ENCODE measurements at places on chromosomes 7 and 10. TPM values are rescaled to one million over a fixed set of nuclear protein-coding genes. Genes with fewer than 3 reads are reported as not detected.

DNA sequence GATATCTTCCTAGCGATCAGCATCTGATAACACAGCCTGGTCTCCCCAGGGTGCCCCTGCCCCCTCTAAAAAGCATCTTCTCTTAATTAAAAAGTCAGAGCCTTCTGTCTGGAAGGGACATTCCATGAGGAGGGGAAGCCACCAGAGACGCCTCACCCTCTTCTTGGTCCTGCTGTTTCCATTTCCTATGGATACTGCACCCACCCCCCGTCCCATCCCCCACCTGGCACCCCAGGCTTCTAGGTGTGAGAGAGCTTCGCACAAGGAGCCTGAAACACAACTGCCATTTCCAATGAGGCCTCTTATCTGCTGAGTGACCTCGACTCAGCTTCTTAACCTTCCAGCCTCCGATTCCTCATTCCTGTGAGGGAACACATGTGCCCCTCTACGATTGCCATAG is 51.4 kb downstream of the COL13A1 start:
- no peak overlapping the region for H3K4me3 ChIP-seq
- H3K4me1 ChIP-seq = peaks cover 11% of the 10 kb centered on the region
- no peaks in the 10 kb centered on the region for H3K27me3 ChIP-seq
- no peaks in the 10 kb centered on the region for H3K36me3 ChIP-seq
- H3K27ac ChIP-seq = no peak overlapping the region
- DNase-seq = no peak

- H3K36me3 ChIP-seq = no peaks in the 10 kb centered on the region
- H3K4me3 ChIP-seq = no peak overlapping the region
- no peaks in the 10 kb centered on the region for H3K27me3 ChIP-seq
- peak overlapping the region; percentile 73 for H3K27ac ChIP-seq
- peaks cover 34% of the 10 kb centered on the region for H3K4me1 ChIP-seq
These were observed 36.5 kb downstream of the DLG5 start for GRCh38 chr10:77890097-77890496.

Gene TEX36
- total RNA-seq = 1.1 TPM

GRCh38 chr7:114627231-114627630 is 212.6 kb downstream of the FOXP2 start:
- H3K27ac ChIP-seq = no peak overlapping the region
- DNase-seq = no peak
- no peaks in the 10 kb centered on the region for H3K4me1 ChIP-seq
- no peaks in the 10 kb centered on the region for H3K36me3 ChIP-seq
- H3K27me3 ChIP-seq = no peaks in the 10 kb centered on the region

DNA sequence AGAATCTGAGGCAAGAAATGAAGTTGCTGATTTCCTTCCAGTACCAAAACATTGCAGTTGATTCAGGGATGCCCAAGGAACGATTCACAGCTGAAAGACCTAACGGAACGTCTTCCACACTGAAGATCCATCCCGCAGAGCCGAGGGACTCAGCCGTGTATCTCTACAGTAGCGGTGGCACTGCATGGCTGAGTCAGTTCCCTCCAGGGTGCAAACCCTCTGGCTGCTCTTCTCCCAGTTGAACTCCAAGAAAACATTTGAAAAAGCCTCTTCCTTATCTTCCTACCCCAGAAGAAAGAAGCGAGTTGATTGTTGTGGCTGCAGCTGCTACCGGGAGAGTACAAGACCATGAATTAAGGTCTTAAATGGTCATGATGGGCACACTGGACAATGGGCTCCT is 147.1 kb upstream of the PRSS1 start:
- H3K36me3 ChIP-seq = no peaks in the 10 kb centered on the region
- no peak for DNase-seq
- no peaks in the 10 kb centered on the region for H3K27me3 ChIP-seq
- H3K27ac ChIP-seq = no peak overlapping the region
- H3K4me1 ChIP-seq = peaks cover 8% of the 10 kb centered on the region

DNA sequence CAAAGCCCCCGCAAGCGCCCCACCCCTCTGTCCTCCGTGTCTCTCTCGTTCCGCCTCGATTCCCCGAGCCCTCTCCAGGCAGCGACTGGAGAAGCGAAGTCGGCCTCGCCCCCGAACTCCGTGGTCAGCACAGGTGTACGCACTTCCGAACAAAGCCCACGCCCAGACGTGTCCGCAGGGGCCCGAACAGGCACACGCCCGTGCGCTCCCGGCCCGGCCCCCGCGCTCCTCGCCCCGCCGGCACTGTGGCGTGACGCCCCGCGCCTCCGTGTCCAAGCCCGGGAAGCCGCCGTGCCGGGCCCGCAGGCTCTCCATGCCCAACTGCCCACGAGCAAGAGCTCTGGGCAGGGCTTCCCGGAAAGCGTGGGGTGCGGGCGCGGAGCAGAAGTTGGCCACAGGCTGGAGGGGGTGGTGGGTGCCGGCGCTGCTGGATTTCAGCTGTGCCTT is 662 bp downstream of the NRCAM start:
- H3K4me1 ChIP-seq = 0 out of 2 replicates have a peak, but pooled peaks cover 17% of the 10 kb centered on the region
- no peak overlapping the region for H3K27ac ChIP-seq
- H3K27me3 ChIP-seq = no peaks in the 10 kb centered on the region
- H3K36me3 ChIP-seq = no peaks in the 10 kb centered on the region

GRCh38 chr7:131038153-131038552 is 289.5 kb upstream of the MKLN1 start:
- H3K27ac ChIP-seq = no peak overlapping the region
- H3K36me3 ChIP-seq = peaks cover 12% of the 10 kb centered on the region
- H3K4me1 ChIP-seq = no peaks in the 10 kb centered on the region

DNA sequence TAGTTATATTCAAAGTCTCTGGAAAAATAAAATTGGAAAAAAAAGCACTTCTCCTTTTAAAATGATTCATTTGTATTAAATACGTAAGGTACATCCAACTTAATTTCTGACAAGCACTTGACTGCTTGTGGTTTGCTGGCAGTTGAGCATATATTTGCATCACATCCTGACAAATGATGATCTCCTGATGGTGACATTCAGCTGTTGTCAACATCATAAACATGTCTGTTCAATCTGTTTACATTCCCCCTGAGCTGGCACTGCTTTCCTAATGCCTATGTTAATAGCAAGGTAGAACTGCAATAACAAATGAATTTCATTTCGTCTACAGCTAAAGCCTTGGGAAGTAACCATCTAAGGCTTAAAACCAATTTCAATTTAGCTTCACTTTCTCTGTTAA is 24.4 kb downstream of the TSPAN12 start:
- no peak overlapping the region for H3K27ac ChIP-seq
- DNase-seq = no peak
- H3K36me3 ChIP-seq = no peaks in the 10 kb centered on the region
- H3K4me3 ChIP-seq = no peak overlapping the region
- no peaks in the 10 kb centered on the region for H3K4me1 ChIP-seq
- no peaks in the 10 kb centered on the region for H3K27me3 ChIP-seq

GRCh38 chr7:25894902-25895791 is 256.9 kb upstream of the NFE2L3 start:
- H3K4me1 ChIP-seq = no peaks in the 10 kb centered on the region
- DNase-seq = peak; percentile 24
- H3K4me3 ChIP-seq = peak overlapping the region; percentile 40
- no peak overlapping the region for H3K27ac ChIP-seq

Gene CALHM2
- 54.1 TPM for total RNA-seq

GRCh38 chr7:147182874-147183273 is 1066.3 kb downstream of the CNTNAP2 start:
- no peaks in the 10 kb centered on the region for H3K36me3 ChIP-seq
- H3K27me3 ChIP-seq = no peaks in the 10 kb centered on the region
- no peak overlapping the region for H3K4me3 ChIP-seq
- no peak overlapping the region for H3K27ac ChIP-seq
- DNase-seq = no peak

Gene HOXA9
- total RNA-seq = 2.5 TPM

DNA sequence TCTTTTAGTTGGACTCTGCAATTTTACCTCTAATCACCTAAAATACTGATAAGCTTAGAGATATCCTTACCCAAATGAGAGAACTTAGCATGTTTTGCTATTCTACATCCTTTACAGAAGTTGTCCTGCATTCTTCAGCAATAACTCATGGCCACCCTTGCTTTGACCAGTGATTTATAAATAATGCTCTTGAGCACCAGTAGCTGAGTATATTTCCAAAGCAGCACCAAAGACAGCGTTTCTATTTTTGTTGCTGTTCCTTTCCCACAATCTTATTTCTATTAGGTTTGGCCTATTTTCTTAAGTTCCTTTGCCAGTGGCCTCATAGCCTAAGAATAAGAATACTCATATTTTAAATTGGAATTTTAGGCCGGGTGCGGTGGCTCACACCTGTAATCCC is 15.0 kb downstream of the ARPC1A start:
- no peaks in the 10 kb centered on the region for H3K4me1 ChIP-seq
- H3K27me3 ChIP-seq = no peaks in the 10 kb centered on the region
- no peak overlapping the region for H3K4me3 ChIP-seq
- H3K27ac ChIP-seq = no peak overlapping the region
